ENCODE measurements at places on chromosomes 1 and 21.
A peak's percentile ranks its signal among the peaks of the same experiment; 100 is the strongest.

- no peak for DNase-seq
Measured at GRCh38 chr1:82704393-82704792, 903.7 kb downstream of the ADGRL2 start.

GRCh38 chr1:11273595-11274234 lies 717 bp downstream of the UBIAD1 start:
- DNase-seq = no peak

DNA sequence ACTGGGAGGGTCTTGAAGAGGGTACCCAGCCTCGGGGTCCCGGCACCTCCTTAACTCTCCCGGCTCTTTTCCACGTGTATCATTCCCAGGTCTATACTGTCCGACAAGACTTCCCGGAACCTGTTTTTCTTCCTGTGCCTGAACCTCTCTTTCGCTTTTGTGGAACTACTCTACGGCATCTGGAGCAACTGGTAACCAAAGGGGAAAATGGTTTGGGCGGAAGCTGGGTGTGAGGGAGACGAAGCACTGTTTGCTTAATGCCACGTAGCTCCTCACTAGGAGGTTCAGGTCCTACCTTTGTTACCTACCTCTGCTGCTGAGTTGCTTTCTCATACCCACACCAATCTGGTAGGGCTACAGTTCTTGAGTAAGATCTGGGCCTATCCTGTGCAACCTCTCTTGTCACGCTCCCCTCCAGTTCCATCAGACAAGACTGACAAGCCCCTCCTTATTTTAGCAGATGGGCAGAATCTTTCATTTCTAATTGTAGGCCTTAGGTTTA lies 642 bp downstream of the SLC30A7 start:
- peak; percentile 30 for DNase-seq

GRCh38 chr1:226362891-226363447 lies 44.9 kb downstream of the PARP1 start:
- no peak for DNase-seq

DNA sequence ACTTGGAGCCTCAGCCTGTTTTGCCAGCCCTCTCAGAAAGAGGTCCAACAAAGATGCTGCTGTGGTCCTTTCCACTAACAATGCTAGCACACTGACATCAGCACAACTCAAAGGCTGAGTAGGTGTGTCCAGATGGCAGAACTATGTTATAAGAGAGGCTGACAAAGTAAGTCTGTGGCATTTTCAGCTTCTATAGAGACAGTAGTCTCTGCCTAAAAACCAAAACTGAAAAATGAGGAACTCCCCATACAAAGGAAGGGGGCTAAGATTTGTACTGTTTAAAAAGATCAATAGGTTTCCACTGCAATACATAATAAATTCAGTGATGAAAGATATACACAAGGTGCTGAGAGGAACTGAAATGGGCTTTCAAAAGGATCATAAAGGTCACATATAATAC lies 12.3 kb downstream of the ERO1B start:
- DNase-seq = no peak

GRCh38 chr1:55682198-55682597 lies 467.0 kb upstream of the USP24 start:
- peak; percentile 1 for DNase-seq

DNA sequence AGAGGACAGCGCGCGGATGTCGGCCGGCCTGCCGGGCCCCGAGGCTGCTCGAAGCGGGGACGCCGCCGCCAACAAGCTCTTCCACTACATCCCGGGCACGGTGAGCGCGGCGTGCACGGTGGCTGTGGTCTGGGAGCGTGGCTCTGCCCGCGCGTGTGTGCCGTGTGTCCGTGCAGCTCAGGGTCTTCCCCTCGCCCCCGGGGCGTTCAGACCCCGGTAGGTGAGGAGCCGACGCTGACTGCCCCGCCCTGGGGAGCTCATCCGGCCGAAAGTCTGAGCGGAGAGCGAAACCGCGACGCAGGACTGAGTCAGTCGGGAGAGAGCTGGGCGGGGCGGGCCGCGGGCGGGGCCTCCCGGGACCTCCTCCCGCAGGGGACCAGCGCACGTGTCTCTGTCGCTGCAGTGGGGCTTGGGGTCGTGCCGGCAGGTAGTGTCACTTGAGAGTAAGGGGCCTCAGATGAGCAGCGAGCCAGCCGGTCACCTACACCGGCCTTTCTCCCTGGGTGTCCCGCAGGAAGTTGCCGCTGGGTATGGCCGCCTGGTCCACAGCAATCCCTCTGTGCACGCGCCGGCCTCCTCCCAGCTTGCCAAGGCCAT lies 520 bp downstream of the PLEKHN1 start:
- DNase-seq = peak; percentile 61

DNA sequence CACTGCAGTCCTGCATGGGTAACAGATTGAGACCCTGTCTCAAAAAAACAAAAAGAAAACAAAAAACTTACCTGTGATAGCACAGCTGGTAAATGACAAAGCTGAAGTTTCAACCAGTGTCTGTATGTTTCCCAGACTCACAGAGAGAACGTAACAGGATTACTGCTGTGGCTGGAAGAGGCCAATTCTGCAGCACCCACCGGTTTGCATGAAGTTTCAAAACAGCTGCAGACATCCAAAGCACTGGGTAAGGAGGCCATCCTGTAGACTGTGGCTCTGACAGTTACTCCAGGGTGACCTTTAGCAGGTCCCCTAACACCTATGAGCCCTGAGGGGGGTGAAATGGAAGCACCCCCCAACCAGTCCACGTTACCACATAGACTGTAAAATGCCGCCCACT lies 7.5 kb downstream of the ID3 start:
- DNase-seq = no peak

DNA sequence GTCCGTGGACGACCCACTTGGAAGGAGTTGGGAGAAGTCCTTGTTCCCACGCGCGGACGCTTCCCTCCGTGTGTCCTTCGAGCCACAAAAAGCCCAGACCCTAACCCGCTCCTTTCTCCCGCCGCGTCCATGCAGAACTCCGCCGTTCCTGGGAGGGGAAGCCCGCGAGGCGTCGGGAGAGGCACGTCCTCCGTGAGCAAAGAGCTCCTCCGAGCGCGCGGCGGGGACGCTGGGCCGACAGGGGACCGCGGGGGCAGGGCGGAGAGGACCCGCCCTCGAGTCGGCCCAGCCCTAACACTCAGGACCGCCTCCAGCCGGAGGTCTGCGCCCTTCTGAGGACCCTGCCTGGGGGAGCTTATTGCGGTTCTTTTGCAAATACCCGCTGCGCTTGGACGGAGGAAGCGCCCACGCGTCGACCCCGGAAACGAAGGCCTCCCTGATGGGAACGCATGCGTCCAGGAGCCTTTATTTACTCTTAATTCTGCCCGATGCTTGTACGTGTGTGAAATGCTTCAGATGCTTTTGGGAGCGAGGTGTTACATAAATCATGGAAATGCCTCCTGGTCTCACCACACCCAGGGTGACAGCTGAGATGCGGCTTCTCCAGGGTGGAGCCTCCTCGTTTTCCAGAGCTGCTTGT lies 32.4 kb downstream of the PRMT2 start:
- DNase-seq = peak; percentile 56

DNA sequence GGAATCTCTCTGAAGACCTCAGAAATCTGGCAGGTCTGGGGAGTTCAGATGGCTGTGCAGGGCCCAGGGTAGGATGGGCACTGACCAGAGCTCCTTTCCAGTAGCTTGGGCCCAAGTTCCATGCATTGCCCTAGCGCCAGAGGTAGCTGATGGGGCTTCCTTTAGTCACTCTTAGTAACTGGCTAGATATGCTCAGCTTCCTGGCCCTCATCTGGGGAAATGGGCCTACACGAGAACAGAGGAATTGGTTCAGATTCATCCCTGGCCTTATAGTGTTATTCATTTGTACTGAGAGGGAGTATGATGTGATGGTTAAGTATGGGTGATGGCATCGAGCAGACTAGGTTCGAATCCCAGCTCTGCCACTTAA lies 15.5 kb upstream of the PSMB2 start:
- no peak for DNase-seq

DNA sequence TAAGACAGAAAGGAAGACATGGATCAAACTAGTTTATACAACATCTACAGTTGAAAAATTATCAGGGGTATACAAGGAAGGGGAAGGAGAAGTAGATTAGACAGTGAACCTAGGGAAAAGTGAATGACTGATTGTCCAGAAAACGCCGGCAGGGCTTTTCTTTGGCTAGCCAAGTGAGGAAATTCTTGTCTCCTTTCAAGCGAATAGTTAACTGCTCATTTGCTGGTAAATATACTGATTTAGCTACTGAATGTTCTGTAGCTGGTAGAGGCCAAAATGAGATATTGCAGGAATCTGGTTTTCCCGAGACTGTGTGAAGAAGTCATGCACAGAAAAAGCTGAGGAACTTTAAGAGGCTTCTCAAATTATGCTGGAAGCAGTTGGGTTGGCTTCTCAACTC lies 128.5 kb upstream of the ZNHIT6 start:
- no peak for DNase-seq

DNA sequence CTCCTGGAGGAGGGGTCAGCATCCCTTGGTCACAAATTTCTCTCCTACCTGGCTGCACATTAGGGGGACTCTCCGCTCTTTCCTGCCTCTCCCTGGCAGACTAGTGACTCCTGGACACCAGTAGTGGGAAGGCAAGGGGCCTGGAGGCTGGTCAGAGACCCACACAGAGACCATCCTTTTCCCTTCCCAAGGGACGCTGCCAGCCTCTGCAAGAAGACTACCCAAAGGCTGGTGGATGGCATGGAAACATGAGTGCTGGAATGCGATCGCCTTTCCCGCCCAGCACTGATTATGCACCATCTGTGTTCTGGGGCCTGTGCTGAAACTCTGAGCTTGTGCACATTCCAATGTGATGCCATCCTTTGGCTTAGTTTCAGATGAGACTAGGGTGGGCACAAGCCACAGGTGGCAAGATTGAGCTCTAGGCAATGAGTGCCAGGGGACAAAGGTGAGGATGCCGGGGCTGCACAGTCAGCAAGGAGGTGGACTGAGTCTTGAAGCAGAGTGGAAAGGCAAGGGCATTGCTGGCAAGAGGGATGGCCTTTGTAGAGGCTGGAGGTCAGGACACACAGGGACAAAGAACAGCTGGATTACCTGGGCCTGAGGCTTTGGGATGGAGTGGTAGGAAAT lies 12.6 kb upstream of the EPS8L3 start:
- DNase-seq = no peak

- no peak for DNase-seq
Measured at GRCh38 chr1:34009340-34009985, 145.6 kb downstream of the HMGB4 start.

GRCh38 chr1:228457017-228457395 lies 30.2 kb upstream of the RNF187 start:
- DNase-seq = peak; percentile 49

DNA sequence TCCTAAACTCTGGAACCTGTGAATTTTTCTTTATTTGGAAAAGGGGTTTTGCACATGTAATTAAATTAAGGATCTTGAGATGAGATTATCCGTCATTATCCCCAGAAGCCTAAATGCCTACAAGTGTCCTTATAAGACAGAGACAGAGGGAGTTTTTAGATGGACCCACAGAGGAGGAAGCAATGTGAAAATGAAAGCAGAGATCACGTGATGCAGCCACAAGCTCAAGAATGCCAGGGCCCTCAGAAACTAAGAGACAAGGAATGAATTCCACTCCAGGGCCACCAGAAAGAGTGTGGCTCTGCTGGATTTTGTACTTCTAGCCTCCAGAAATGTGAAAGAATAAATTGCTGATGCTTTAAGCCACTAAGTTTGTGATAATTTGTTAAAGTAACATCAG lies 183.6 kb upstream of the UBE2U start:
- DNase-seq = no peak

- DNase-seq = no peak
Measured at GRCh38 chr1:54816130-54816529, 15.0 kb upstream of the TTC22 start.

DNA sequence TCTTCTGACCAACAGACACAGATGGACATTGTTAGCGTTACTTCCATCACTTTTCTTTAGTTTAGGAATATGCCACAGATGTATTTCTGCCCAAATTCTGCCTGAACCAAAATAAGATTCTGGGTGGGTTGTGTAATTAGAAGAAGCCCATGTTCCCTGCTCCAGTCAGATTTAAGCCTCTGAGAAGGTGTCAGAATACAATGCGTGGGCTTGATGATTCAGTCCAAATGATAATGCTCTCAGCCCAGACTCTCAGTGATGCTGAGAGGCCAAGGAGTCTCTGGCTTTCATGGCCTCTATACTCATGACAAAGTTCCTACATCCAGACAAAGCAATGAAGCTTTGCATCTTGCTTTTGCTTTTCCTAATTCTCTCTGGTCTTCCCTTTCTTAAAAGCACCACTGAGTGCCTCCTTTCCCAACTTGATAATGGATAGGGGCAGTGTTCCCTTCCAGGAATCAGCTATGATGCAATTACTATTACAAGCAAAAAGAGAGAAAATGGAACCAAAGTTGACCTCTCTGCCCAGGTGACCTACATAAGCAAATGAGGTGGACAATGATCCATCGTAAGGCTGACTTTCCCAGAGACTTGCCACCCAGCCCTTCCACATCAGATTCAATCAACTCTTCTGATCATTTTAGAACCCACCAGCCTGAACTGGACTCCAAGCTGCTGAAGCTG lies 8.8 kb downstream of the SEC16B start:
- no peak for DNase-seq

GRCh38 chr1:79041666-79042065 lies 35.1 kb upstream of the ADGRL4 start:
- DNase-seq = no peak

DNA sequence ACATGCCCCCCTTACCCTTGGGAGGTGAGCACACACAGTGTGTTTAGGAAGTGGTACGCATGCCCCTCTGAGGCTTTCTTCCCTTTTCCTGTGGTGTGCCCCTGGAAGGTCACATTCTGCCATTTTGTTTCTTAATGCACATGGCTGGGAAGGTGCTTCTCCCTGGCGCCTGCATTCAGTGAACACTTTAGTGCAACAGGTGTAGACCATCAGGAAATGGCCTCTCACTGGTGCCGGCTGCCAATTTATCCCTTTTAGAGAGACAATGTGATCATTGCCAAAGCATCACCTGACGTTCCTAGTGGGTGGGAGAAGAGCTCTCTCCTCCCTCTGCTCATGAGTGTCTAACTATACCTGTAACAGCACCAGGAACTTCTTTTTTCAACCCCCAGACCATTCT lies 51.8 kb upstream of the PDE9A start:
- no peak for DNase-seq

DNA sequence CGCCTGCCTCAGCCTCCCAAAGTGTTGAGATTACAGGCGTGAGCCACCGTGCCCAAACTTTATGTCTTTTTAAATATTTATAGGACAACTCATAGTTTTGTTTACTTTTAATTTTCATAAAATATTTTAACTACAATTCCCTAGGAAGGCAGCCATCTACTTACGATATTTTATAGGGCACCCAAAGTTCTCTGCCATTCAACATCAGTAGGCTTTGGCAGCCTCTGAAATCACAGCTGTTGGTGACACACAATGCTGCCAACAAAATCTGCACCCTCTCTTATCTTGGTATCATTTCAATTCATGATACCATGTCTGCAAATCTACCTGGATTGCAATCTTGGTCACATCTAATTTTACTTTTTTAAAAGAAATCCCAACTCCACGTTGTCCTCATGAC lies 27.1 kb upstream of the ERO1B start:
- no peak for DNase-seq

DNA sequence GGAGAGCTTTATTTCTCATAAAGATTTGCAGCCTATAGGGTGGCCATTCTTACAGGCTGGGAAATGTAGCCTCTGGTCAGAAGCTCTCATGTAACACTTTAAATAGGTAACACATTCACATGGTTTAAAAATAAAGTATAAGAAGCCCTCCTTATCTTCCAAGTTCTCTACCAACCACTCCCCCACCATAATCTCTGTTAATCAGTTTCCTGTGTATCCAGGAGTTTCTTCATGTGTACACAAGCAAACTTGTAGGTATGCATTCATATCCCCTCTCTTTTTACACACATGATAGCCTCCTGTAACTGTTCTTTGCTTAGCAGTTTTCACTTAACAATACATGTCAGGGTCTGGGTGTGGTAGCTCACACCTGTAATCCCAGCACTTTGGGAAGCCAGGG lies 4.9 kb upstream of the STMN1 start:
- DNase-seq = no peak

GRCh38 chr1:59272507-59272906 lies 24.4 kb upstream of the FGGY start:
- DNase-seq = no peak
